Bronchial smooth muscle cell (primary cell): ENCODE measurements at places on chromosomes 5 and 9. TPM values are rescaled to one million over a fixed set of nuclear protein-coding genes. Genes with fewer than 3 reads are reported as not detected.

MTX3 gene
- 12.6 TPM in 2 replicates for total RNA-seq

INSL4 gene
- not detected in 2 replicates for total RNA-seq

SPINK6 gene
- not detected in 2 replicates for total RNA-seq

GFPT2 gene
- 63.4 and 66.5 TPM in 2 replicates for total RNA-seq

PGM5 gene
- total RNA-seq = 49.6 and 121 TPM in 2 replicates
